ENCODE measurements at places on chromosomes 2 and 18.

GRCh38 chr2:101303688-101304087 is 4.8 kb downstream of the RNF149 start:
- DNase-seq, result no peak

DNA sequence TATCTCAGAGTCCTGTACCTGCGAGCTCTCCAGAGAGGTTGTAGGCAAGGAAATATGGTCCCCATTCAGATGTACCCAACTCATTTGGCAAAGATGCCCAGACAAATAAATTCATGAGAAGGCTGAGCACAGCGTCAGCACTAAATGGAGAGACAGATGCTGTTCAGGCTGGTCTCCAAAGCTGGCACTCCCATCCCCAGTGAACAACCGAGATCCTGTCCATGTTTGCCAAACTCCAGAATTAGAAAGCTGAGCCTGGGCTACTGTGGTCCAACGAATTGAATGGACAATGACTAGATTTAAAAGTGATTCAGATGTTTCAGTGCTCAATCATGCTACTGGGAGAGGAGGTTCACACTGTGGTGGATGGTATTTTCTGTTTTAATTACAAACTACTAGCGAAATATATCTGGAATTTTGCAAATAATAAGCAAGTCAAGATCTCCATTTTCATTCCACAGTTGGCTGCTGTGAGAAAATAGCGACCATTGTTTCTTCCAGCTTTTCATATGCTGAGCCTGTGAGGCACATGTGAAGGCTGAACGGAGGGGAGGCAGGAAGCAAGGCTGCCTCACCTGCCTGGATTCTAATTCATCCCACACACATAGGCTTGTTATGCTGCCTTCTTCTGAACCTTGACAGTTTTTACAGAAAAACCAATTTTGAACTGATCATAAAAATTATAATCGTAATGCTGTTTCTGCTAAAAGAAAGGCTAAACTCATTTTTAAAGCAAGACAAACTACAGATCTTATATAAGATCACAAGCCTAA is 22.6 kb upstream of the DAPL1 start:
- DNase-seq, result no peak

DNA sequence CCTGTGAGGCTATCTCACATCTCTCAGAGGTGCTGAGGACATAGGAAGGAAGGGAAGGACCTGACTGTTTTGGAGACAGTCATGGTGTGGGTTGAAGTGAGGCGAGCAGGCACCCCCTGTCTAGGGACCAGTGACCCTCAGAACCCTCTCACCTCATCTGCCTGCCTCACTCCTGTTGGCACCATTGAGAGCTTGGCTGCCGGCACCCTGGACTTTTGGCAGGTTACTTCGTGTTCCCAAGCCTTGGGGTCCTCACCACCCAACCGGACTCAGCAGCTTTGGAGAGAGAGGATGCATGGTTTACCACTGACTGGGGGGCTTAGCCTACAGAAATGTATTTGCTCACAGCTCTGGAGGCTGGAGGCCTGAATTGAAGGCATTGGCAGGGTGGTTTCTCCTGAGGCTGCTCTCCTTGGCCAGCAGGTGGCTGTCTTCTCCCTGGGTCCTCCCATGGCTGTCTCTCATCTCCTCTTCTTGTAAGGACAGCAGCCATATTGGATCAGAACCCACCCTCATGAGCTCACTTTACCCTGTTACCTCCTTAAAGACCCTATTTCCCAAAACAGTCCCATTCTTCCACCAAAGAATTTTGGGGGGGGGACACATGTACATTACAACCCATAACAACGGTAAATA is 142.0 kb downstream of the TSN start:
- DNase-seq, result peak; percentile 16

- peak; percentile 69 for DNase-seq
These were observed 129.8 kb upstream of the RAB6C start for GRCh38 chr2:129849559-129850160.

DNA sequence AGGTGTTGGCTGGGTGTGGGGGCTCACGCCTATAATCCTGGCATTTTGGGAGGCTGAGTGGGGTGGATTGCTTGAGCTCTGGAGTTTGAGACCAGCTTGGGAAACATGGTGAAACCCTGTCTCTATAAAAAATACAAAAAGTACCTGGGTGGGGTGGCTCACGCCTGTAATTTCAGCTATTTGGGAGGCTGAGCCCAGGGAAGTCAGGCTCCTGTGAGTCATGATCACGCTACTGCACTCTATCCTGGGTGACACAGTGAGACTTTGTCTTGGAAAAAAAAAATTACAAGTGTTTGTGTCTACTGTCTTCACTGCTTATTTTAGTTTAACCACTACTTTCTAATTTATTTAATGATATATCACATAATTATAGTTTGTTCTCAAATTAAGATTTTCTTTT is 62.7 kb upstream of the DOCK10 start:
- DNase-seq, result no peak

DNA sequence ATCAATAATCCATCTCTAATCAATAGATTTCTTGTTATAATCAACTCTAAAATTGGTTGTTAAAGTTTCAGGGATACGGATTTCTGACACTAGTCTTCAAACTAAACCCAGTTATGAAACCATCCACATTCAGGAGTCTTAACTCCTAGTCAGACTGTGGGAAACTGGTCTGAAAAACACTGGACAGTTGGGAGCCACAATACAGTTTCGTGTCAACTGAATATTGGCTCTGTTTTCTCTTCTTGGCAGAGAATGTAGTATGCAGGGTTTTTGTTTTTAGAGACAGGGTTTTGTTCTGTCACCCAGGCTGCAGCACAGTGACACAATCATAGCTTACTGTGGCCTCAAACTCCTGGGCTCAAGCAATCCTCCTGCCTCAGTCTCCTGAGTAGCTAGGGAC is 123.1 kb downstream of the RTTN start:
- no peak for DNase-seq

- DNase-seq, result no peak
These were observed 3.0 kb upstream of the OSBPL1A start for GRCh38 chr18:24400587-24400986.

GRCh38 chr2:107242811-107243210 is 356.8 kb upstream of the ST6GAL2 start:
- DNase-seq, result no peak

Measured in HepG2 (cell line).